Neural cell (in vitro differentiated cells): ENCODE measurements at places on chromosomes 3 and 15. TPM values are rescaled to one million over a fixed set of nuclear protein-coding genes. Genes with fewer than 3 reads are reported as not detected.

Gene CD200R1
- polyA plus RNA-seq: 0.54 and 0.72 TPM in 2 replicates

Gene SLC51A
- 1.3 TPM in 1 of 2 replicates, not detected in the other for polyA plus RNA-seq

Gene CATSPER2
- polyA plus RNA-seq: 2.0 and 4.5 TPM in 2 replicates

Gene LEKR1
- 0.14 and 2.7 TPM in 2 replicates for polyA plus RNA-seq

Gene SCN11A
- polyA plus RNA-seq: 2.2 and 2.8 TPM in 2 replicates

Gene DUOXA2
- not detected in 2 replicates for polyA plus RNA-seq

Gene TMIE
- not detected in 2 replicates for polyA plus RNA-seq

Gene SEMA3B
- 7.8 and 9.6 TPM in 2 replicates for polyA plus RNA-seq

Gene APBA2
- polyA plus RNA-seq: 134 and 159 TPM in 2 replicates

Gene CIB2
- polyA plus RNA-seq: 22.6 and 32.4 TPM in 2 replicates

Gene CP
- not detected in 2 replicates for polyA plus RNA-seq

Gene TM4SF18
- polyA plus RNA-seq: 0.42 TPM in 1 of 2 replicates, not detected in the other

Gene GOLGA8N
- polyA plus RNA-seq: 0.61 and 0.68 TPM in 2 replicates

Gene ALPK3
- polyA plus RNA-seq: 0.24 TPM in 1 of 2 replicates, not detected in the other

Gene MUC4
- polyA plus RNA-seq: not detected in 2 replicates

Gene UROC1
- not detected in 2 replicates for polyA plus RNA-seq

Gene TNNC1
- polyA plus RNA-seq: 2.2 TPM in 1 of 2 replicates, not detected in the other

Gene SAMD7
- polyA plus RNA-seq: not detected in 2 replicates

Gene SLC28A1
- not detected in 2 replicates for polyA plus RNA-seq

Gene ARNT2
- polyA plus RNA-seq: 41.2 and 49.8 TPM in 2 replicates

Gene GOLGA6L7
- polyA plus RNA-seq: not detected in 2 replicates

Gene CPNE4
- polyA plus RNA-seq: 0.12 and 0.59 TPM in 2 replicates

Gene KBTBD12
- polyA plus RNA-seq: not detected in 2 replicates

Gene CPA3
- not detected in 2 replicates for polyA plus RNA-seq

Gene ACTC1
- not detected in 2 replicates for polyA plus RNA-seq

Gene EBLN2
- 4.7 and 8.3 TPM in 2 replicates for polyA plus RNA-seq

Gene CKMT1A
- polyA plus RNA-seq: 8.7 and 14.0 TPM in 2 replicates

Gene ARL6IP5
- polyA plus RNA-seq: 91.2 and 108 TPM in 2 replicates

Gene ROPN1
- not detected in 2 replicates for polyA plus RNA-seq

Gene MED12L
- polyA plus RNA-seq: 28.5 and 35.5 TPM in 2 replicates

Gene SPRED1
- 9.4 and 12.0 TPM in 2 replicates for polyA plus RNA-seq
